ENCODE measurements at places on chromosomes 1 and 21.

DNA sequence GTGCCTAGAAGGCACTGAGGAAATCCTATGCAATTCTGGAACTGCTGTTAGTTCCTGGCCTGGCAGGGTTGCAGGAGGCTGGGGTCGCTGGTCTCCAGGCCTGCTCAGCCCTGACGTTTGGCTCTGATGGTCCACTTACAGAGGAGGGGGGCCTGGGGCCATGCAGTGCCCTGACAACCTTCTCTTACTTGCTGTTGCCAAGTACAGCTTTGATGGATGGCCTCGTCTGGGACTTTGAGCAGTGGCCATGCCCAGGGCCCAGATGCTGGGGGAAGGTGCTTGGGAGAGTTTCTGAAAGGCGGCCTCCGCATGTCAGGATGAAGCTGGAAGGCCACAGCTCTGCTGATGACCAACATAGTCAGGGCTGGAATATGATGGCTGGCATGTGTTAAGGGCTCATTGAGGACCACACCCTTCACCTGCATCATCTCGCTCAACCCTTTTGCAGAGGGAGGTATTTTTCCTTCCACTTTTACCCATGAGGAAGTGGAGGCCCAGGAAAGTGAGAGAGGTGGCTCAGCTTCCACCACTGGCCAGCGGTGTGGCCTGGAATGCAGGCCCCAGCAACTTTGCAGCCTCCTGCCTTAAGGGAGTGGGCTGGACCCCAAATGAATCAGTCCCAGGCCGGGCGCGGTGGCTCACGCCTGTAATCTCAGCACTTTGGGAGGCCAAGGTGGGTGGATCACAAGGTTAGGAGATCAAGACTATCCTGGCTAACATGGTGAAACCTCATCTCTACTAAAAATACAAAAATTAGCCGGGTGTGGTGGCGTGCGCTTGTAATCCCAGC is 34.7 kb upstream of the LRRC3 start:
- no peak for DNase-seq

DNA sequence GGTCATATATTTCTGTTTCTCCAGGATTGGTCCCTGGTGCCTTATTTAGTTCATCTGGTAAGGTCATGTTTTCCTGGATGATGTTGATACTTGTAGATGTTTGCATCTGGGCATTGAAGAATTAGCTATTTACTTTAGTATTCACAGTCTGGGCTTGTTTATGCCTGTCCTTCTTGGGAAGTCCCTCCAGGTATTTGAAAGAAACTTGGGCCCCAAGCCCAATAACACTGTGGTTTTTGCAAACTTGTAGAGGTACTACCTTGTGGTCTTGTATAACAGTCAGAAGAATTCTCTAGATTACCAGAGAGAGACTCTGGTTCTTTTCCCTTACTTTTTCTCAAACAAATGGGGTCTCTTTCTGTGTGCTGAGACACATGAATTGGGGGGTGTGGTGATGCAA is 251.4 kb upstream of the B3GALT2 start:
- no peak for DNase-seq

DNA sequence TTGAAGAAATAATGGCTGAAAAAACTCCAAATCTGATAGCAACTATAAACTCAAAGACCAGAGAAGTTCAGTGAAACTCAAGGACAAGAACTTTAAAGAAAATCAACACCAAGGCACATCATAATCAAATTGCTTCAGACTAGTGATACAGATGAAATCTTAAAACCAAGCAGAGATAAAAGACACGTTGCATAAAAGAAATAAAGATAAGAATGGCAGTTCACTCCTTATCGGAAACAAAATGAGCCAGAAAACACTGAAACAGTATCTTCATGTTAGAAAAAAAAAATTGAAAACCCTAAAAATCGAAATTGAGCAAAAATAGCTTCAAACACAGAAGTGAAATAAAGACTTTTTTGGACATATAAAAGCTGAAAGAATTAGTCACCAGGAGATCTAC is 4.6 kb upstream of the RAB4A start:
- DNase-seq: no peak

GRCh38 chr1:4976859-4977440 is 322.5 kb downstream of the AJAP1 start:
- no peak for DNase-seq

GRCh38 chr1:168092566-168093355 is 44.0 kb downstream of the GPR161 start:
- DNase-seq: no peak

GRCh38 chr1:205076245-205076761 is 8.0 kb downstream of the TMEM81 start:
- no peak for DNase-seq

GRCh38 chr1:72521659-72522058 is 239.3 kb upstream of the NEGR1 start:
- DNase-seq: no peak

DNA sequence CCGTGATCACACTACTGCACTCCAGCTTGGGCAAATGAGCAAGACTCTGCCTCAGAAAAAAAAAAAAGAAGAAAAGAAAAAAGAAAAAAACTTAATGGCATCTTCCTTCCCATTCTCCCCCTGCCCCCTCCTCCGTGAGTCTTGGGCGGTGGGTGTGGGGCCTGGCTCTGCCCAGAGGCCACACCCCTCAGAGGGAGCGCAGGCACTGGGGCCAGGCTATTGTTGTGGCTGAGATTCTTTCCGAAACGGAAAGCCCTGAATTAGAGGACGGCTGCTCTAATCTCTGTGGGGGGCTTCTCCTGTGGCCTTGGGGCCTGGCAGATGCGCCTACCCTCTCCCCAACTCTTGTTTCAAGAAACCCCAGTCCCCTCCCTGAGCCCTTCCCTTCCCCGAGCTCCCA is 4.1 kb upstream of the FAM110D start:
- no peak for DNase-seq

DNA sequence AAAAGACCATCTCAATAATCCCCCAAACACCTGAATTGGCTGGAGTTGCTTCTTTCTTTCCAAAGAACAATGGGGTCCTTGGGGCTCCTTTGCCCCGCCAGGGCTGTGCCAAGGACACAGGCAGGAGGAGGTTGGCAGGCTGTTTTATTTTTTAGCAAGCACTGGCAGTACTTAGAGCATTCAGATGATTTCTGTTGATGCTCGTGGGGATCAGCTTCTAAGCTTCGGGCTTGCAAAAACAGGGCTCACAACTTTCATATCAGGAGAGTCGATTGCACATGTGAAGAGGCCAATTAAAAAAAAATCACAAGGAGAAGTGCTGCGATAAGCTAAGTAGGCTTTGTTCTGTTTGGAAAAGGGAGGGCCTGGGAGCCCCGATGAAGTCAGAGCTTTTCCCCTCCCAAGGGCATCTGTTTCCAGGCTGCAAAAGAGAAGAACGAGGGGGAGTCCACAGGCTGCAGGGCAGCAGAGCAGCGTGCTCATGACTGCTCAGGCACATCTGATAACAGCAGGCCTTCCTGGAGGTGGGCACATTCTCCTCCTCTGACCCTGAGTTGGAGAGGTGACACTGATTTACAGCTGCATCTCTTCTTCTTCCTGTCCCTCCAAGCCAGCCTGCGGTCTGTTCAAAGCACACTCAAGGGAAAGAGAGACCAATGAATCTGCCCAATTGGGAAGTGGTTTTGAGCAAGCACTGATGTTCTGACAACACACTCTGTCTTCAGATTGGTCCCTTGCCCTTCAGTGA is 27.3 kb upstream of the BCAR3 start:
- no peak for DNase-seq

Measured in fibroblast of the conjunctiva (primary cell).